Fibroblast of villous mesenchyme (primary cell): ENCODE measurements at places on chromosomes 16 and 17.
A peak's percentile ranks its signal among the peaks of the same experiment; 100 is the strongest.

DNA sequence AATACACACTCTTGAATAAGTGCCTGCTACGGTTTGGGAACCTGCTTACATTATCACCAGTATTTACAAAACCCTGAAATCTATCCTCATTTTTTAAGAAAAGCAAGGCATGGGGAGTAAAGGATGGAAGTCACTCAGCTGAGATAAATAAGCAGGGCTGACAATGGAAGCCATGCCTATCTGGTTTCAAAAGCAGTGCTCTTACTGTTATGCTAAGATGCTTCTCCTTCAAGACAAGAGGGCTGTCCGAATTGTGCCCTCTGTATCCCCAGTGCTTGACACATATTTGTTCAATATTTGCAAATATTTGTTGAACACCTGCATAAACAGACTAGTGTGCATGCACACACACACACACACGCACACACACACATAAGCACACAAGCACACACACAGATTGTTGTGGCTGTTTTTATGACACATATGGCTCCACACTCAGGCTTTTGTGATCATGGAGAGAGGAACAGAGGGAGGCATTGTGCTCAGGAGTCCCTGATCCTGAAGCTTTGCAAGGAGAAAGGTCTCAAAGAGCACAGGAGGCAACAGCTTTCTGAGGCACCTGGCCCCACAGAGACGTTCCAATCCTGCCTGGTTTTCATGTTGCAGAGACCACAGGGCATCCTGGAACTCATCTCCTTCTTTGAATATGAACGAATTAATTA, 401.6 kb upstream of the CDH11 start:
- DNase-seq: no peak

- no peak for DNase-seq
Observed at GRCh38 chr16:84362471-84362941, 5.8 kb upstream of the ATP2C2 start.

DNA sequence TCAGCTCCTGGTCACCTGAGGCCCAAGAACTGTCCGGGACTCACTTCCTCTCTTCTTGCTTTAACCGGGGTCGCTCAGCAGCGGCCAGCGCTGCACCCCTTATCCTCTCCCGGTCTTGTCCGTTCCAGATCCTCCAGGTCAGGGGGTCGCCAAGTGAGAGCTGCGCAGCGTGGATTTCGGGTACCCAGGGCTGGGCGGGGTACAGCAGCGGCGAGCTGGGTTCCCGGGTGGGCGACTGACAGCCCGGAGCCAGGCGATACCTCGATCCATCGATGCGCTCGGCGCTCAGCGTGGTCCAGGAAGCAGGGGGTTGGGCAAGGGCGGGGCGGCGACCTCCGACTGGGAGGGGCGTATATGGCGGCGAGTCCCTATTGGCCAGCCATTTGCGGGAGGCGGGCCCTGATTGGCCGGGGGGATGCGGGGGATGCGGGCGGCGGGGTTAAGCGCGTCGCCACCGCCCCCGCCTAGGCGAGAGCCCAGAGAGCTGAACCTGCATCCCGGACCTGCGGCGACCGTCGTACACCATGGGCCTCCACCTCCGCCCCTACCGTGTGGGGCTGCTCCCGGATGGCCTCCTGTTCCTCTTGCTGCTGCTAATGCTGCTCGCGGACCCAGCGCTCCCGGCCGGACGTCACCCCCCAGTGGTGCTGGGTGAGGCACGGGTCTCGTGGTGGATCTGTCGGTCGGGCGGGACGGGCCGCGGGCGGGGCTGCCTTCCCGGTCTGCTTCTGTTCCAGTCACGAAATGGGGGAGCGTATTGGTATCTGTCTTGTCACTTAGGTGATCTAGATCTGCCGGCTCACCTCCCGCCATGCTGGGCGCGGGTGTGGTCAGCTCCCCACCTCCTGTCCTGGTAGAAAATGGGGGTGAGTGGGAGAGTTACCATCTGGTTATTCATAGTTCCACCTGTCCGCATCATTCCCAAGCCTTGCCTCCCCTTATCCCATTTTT, at the start of gene PLA2G15:
Gene PLA2G15, plus strand, starts transcription at position 471 of the 951 bp plus-strand sequence. Its CDS starts 54 bp downstream, at position 525.
- peak; percentile 96 for DNase-seq

- peak; percentile 81 for DNase-seq
Observed at GRCh38 chr17:76528528-76529223, 8.8 kb downstream of the CYGB start.

GRCh38 chr16:12153662-12154061, 177.1 kb downstream of the SNX29 start:
- DNase-seq: peak; percentile 18

DNA sequence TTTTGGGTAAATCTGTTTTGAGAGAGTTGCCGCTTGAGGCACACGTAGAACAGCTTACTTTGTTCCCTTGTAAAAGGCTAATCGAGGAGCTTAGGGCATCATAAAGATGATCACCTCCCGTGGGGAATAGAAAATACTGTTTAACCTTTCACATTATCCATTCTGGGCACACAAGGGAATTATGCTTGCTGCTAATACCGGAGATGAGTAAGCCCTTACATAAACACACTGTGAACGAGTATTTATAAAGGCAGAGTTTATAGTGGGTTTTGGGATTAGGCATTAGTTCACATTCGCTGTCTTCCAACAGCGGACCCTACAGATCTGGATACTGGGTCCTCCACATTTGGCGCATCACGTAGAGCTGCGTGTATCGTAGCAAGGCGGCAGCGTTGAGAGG, 51.2 kb upstream of the CNTNAP4 start:
- peak; percentile 44 for DNase-seq

DNA sequence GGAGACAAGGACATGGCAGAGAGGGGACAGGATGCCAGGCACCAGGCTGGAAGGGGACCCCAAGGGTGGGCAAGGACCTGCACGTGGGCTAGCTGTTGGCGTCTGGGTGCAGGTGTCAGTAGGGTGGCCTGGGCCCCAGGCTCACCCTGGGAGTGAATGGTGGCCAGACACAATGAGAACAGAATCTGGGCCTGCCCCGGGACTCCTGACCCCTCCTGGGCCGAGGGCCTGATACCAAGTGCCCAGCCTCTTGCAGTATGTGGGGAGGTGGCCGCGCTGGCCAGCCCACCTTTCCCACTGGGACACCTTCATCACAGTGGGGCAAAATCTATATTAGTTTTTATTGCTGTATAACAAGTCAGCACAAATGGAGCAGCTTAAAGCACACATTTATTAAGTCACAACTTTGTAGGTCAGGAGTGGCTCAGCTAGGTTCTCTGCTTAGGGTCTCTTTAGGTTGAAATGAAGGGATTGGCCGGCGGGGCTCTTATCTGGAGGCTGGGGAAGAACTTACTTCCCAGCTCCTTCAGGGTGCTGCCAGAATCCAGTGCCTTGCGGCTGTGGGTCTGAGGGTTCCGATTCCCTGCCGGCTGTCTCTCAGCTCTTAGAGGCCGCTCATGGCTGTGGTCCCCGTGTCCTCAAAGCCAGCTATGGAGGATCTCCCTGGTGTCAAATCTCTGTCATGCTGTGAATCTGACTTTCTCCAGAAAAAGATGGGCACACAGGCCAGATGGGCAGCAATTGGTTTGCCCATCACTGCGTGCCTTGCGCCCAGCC, 3.6 kb downstream of the PRSS33 start:
- no peak for DNase-seq

DNA sequence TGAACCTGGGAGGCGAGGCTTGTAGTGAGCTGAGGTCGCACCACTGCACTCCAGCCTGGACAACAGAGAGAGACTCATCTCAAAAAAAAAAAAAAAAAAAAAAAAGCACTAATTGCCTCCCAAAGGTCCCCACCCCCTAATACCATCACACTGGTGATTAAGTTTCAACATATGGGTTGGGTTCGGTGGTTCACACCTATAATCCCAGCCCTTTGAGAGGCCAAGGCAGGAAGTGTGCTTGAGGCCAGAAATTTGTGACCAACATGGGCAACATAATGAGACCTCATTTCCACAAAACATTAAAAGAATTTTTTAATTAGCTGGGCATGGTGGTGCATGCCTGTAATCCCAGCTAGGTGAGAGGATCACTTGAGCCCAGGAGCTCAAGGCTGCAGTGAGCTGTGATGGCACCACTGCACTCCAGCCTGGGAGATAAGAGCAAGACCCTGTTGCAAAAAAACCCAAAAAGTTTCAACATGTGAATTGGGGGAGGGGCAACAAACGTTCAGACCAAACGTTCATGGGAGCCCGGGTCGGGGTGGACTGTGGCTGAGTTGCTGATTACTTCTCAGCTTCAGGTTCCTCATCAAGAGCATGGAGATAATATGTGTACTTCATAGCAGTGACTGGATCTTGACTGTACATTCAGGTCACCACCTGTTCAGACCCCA, 62.1 kb upstream of the NOL11 start:
- no peak for DNase-seq

GRCh38 chr16:12147681-12148080, 171.1 kb downstream of the SNX29 start:
- no peak for DNase-seq

DNA sequence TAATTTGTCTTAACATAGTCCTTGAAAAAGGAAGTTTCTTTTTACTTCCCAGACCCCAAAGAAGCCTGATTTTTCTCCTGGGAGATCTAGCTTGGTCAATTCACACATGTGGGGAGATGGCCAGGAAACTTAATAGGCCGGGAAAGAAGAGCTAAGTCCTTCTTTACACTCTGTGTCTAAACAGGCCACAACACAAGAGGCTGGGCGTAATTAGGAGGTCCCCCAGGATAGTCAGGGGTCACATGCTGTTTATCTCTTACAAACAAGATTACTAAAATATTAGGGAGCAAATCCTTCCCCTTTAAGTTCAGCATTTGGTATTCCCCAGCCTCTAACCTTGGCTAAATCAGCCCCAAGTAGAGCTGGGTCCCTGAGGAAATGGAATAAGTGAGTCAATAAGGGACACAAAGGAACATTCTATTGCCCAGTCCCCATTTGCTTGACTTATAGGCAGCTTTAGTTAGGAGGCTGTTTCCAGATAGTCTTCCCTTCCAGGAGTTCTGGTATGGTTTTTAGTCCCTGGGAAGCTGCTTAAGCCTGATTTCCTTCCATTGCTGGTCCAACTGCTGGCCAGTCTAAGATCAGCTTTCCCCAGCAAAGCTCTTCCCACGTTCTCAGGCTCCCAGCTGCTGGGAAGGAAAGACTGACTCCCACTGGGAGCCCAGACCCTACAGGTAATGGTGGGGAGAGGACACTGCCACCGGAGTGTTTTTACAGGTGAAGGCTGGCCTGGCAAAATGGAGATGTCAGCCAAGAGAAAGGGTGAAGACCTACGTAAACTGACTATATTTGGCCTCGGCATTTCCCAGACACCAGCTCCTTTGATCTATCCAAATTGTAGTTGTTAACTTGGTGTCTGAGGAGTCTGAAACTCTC, 14.1 kb upstream of the HOXB9 start:
- DNase-seq: no peak

DNA sequence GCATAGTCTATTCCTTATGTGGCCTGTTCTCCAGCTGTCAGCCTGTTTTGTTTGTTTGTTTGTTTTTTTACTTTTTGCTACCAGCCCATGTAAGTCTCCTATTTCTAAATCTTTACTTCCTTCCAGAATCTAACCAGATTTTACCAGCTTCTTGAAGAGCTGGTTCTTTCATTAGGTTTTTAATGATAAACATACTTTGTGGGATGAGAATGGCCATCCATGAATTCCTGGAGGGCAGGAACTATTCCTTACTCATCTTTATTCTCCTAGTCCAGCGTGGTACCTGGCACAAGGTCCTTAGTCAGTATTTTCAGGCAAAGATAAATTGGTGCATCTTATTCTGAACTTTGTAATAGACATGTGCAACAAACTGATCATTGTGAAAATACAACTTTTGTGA, 17.3 kb downstream of the RSPRY1 start:
- no peak for DNase-seq

- peak; percentile 57 for DNase-seq
Observed at GRCh38 chr17:64128787-64129514, 993 bp downstream of the ERN1 start.

- DNase-seq: no peak
Observed at GRCh38 chr17:74369221-74369620, 1.9 kb downstream of the GPR142 start.

- no peak for DNase-seq
Observed at GRCh38 chr17:63842173-63842539, 329 bp downstream of the SMARCD2 start.

GRCh38 chr16:11258553-11259492, 2.8 kb upstream of the SOCS1 start:
- peak; percentile 68 for DNase-seq

- DNase-seq: no peak
Observed at GRCh38 chr16:15674571-15674970, 24.5 kb downstream of the NDE1 start.

- DNase-seq: no peak
Observed at GRCh38 chr16:48330841-48331192, 54.4 kb downstream of the SIAH1 start.

GRCh38 chr16:74817851-74818250, 43.2 kb upstream of the FA2H start:
- no peak for DNase-seq

- no peak for DNase-seq
Observed at GRCh38 chr16:73189136-73189535, 141.2 kb upstream of the ZFHX3 start.

GRCh38 chr16:54055191-54055590, 231.4 kb downstream of the IRX3 start:
- DNase-seq: peak; percentile 84

GRCh38 chr16:12255473-12255872, 278.9 kb downstream of the SNX29 start:
- no peak for DNase-seq

GRCh38 chr17:72307836-72308235, 187.0 kb downstream of the SOX9 start:
- DNase-seq: no peak

- no peak for DNase-seq
Observed at GRCh38 chr17:65820306-65820705, 258.9 kb upstream of the AXIN2 start.

- DNase-seq: no peak
Observed at GRCh38 chr16:73976644-73977043, 320.0 kb upstream of the PSMD7 start.

DNA sequence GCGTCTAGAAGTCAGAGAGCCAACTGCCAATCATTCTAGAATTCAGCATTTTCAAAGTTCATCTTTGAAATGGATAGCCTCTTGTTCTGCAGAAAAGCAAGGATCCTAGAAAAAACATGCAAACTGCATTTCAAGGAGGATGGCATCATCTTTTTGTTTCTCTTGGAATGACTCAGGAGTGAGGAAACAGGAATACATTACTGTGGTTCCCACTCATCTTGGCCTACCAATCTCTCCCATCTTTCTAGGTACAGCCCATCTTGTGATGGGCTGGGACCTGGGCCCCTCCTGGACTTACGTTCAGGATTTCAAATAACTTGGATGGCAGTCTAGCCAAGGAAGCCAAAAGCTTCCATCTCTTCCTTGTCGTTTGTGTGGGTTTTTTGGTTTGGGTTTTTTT, 363.4 kb downstream of the CDH13 start:
- DNase-seq: peak; percentile 14

DNA sequence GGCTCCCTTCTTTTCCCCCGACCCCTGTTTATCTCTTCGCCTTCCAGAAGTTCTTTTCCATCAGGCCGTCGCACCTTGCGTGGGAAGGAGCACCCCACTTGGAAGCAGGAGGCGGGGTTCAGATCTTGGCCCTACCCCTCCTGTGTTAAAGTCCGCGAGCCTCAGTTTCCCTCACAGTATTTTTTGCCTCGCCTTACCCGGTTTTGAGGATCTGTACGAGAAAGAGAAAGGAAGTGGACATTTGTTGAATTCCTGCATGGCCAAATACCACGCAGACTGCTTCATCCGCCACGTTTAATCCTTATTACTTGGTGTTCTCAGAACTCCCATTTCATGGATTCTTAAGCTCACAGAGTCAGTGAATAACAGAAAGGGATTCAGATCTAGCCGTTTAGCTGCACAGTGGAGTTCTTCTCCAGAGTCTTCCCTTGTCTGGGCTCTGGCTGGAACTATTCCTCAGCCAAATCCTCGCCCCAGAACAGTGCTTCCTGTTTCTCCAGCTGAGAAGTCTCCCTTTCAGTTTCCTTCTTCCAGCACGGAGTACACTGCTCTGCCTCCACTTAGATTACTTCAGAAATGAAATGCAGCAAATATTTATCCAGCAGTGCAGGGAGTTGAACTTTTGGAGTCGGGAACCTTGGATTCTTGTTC, 590 bp downstream of the TMEM219 start:
- peak; percentile 69 for DNase-seq
